ENCODE measurements at places on chromosomes 6 and 20. TPM values are rescaled to one million over a fixed set of nuclear protein-coding genes. Genes with fewer than 3 reads are reported as not detected.

APOM gene
- polyA plus RNA-seq: 3.5 TPM

DNA sequence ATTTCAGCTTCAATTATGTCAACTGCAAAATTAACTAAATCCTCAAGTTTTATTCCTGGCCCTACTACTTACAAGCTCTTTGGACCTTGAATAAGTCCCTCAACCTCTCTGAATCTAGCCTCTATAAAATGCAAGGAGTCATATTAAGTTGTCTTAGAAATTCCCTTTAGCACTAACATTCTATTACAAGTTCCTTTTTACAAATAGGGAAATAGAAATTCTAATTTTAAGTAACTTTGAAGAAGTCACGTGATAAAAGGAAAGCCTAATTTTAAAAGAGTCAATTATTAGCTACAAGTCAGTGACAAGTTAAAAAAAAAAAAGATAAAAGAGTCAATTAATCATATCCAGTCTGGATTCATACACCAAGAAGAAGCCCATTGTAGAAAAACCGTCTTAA lies 24.6 kb upstream of the GTF3C6 start:
- DNase-seq: no peak

GRCh38 chr6:134698228-134698627 lies 251.7 kb downstream of the ALDH8A1 start:
- no peak for DNase-seq

HLA-DRB1 gene
- polyA plus RNA-seq: 13.2 TPM

RGS17 gene
- 0.01 TPM for polyA plus RNA-seq

CCDC170 gene
- polyA plus RNA-seq: 0.08 TPM

SLC22A23 gene
- 4.6 TPM for polyA plus RNA-seq

- DNase-seq: no peak
Observed at GRCh38 chr20:63259734-63260460, 5.6 kb upstream of the NKAIN4 start.

- DNase-seq: no peak
Observed at GRCh38 chr6:45569210-45569945, 191.6 kb upstream of the SUPT3H start.

MCCD1 gene
- polyA plus RNA-seq: not detected

DNA sequence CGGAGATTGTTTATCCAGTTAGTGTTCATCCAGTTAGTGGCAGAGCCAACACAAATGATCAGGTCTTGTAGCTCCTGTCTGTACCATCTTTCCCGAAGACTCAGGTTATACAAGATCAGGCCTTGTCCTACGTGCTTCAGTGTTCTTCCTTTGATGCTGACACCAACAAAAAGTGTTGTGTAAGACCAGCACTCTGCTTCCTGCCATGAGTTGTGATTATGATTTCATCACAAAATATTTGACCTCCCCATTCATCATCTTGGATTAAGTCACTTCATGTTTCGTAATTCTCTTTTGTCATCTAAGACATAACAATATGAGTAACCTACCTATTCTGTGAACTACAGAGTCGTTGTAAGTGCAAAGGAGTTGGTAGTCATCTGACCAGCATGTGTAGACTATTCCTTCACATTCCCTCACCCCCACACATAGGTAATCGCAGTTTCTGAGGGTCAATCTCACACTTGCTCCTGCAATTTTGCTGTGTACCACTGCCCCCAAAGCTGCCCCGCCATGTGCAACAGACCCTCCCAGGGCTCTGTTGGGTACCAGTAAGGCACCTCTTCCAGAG lies 135.6 kb upstream of the SLC22A23 start:
- no peak for DNase-seq

DEFB124 gene
- not detected for polyA plus RNA-seq

DNA sequence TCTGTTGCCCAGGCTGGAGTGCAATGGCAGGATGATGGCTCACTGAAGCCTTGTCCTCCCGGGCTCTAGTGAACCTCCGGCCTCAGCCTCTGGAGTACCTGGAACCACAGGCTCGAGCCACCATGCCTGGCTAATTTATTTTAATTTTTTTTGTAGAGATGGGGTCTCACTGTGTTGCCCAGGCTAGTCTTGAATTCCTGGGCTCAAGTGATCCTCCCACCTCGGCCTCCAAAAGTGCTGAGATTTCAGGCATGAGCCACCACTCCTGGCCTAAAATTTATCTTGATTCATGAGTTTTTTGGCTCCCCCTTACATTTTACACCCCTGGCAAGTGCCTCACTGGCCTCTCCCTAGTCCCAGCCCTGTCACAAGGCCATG lies 2.5 kb upstream of the SLC29A1 start:
- no peak for DNase-seq

SPDEF gene
- 0.21 TPM for polyA plus RNA-seq

DNA sequence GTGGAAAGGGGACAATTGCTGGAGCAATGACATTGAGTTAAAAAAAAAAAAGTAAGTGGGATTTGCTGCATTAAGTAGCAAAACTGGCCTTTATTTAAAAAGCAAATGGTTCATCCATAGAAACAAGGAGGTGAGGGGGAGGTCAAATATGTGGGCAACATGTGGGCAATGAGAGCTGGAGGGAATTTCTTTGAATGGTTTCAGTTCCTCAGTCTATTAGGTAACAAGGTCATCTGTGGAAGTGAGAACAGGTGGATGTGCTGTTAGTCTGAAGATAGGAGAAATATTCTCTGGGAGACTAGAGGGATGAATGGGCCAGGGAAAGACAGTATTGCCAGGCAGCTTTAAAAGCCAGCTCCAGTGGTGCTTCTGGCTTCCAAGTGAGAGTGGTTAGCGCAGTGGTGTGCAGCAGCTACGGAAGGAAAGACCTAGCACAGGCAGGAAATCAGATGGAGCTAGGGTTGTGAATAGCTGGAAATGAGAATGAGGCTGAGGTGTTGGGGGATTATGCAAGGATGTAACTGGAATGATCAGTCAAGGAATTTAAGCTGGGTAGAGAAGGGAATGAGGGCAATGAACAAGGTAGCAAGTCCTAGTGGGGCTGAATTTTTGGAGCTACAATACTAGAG lies 727.6 kb downstream of the PTPRT start:
- DNase-seq: no peak

DNA sequence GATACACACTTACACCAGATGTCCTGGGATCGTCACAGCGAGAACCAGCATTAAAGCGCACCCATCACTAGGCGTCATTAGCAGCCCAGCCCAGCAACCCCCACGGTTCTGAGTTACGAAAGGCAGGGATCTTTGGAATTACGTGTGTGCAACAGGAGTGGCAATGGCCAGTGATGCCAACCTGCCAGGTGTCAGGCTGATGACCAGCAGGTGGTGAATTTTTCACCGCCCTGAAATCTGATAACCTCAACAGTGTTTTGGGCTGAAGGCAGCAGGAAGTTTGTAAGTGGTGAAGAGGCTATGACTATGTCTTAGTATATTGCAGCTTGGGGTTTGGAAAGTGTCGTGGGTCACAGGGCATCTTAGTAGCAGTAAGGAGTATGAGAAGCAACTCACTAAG lies 166.1 kb downstream of the TMEM242 start:
- no peak for DNase-seq

MED20 gene
- polyA plus RNA-seq: 9.2 TPM

- DNase-seq: peak; percentile 26
Observed at GRCh38 chr6:111122458-111123286, 35.4 kb downstream of the SLC16A10 start.

DNA sequence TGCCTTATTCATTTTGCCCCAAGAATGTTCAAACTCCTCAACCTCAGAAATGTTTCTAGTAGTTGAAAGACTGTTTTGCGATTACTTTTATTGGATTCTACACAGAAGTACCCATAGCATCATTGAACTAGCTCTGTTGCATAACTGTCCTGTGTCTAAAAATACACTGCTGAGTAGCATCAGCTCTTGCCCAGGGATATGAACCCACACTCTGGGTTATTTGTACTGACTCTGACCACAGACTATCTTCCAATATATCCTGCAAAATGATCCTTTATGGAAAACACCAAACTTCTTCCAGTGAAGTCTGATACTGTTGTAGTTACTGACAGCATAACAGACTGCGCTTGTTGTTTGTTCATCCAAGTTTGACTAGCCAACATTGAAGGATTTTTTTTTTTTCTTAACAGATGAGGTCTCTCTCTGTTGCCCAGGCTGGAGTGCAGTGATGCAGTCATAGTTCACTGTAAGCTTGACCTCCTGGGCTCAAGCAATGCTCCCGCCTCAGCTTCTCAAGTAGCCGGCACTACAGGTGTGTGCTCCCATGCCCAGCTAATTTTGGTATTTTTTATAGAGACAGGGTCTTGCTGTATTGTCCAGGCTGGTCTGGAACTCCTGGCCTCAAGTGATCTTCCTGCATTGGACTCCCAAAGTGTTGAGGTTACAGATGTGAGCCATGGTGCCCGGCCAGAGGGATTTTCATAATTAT lies 49.9 kb downstream of the TULP4 start:
- DNase-seq: no peak

SMOC2 gene
- 16.8 TPM for polyA plus RNA-seq

CNR1 gene
- polyA plus RNA-seq: 0.96 TPM

RAB32 gene
- polyA plus RNA-seq: 2.5 TPM
